ENCODE measurements at places on chromosomes 1 and 21. TPM values are rescaled to one million over a fixed set of nuclear protein-coding genes. Genes with fewer than 3 reads are reported as not detected.

CORT gene
- not detected for total RNA-seq

PGLYRP4 gene
- not detected for total RNA-seq

RSPO1 gene
- not detected for total RNA-seq

THEM5 gene
- total RNA-seq, result not detected

PNRC2 gene
- total RNA-seq, result 159 TPM

ZNF593OS gene
- not detected for total RNA-seq
